ENCODE measurements at places on chromosomes 1 and 21.

- DNase-seq = no peak
Measured at GRCh38 chr1:44267438-44267837, 54.2 kb downstream of the DMAP1 start.

- DNase-seq = no peak
Measured at GRCh38 chr1:27941671-27942540, 7.1 kb downstream of the SMPDL3B start.

DNA sequence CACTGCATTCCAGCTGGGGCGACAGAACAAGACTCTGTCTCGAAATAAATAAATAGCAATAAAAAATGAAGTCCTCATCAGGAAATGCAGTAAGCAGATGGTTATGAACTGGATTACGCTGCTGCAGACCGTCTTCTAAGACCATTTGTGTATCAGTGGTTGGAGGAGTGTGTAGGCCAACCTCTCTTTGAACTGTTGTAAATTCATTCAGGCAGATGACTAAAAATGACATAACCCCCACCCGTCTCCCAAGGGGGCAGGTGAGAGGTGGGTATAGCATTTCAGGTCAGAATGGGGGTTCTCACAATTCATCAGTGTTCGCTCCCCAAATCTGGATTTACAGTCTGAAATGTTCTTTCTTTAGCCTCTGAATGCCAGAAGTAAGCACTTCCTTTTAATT, 177.3 kb downstream of the KIF26B start:
- DNase-seq = no peak

DNA sequence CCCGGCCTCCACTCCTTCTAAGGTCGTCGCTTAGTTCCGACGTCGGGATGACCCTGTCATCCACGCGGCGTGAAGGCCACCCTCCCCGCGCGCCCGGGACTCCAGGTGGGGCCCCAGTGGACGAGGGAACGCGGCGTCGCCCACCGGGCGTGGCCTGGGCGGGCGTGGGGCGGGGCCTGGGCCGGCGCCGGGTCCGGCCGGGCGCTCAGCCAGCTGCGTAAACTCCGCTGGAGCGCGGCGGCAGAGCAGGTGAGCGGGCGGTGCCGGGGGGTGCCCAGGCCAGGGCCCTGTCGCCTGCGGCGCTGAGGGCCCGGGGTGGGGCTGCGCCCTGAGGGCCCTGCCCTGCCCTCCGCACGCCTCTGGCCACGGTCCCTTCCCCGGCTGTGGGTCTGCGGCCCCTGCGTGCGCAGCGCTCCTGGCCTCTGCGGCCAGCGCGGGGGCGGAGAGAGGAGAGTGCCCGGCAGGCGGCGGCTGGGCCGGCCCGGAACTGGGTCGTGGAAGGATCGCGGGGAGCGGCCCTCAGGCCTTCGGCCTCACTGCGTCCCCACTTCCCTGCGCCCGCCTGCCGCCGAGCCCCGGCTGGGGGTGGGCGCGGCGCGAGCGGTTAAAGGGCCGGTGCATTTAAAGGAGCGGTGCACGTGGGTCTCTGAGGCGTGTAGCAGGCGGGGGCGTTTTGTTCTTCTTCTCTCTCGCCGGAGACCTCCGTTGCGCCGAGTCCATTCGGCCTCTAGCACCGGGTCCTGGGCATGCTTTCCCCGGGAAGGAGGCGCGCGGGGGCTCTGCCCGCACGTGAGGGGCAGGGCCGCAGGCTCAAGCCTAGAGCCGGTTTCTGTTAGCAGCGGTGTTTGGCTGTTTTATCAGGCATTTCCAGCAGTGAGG, at the start of gene PSEN2:
Gene PSEN2, plus strand, starts transcription at position 216 of the 879 bp plus-strand sequence. CDS start 11,292 bp downstream, outside the sequence.
- DNase-seq = peak; percentile 64
